ENCODE measurements at places on chromosomes 2 and 18.
A peak's percentile ranks its signal among the peaks of the same experiment; 100 is the strongest.

DNA sequence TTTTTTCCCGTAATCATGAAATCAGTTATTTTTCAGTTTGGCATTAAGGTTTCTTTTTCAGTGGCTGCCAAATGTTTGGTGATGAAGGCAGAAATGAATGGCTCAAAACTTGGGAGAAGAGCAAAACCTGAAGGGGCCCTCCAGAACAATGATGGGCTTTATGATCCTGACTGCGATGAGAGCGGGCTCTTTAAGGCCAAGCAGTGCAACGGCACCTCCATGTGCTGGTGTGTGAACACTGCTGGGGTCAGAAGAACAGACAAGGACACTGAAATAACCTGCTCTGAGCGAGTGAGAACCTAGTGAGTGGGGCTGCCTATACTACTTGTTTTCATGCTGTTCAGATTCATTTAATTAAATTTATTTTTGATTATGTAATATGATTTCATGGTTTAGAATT is 29.2 kb upstream of the MSH2 start:
- DNase-seq = no peak

- DNase-seq = no peak
Observed at GRCh38 chr18:6199777-6200176, 214.9 kb downstream of the L3MBTL4 start.

- no peak for DNase-seq
Observed at GRCh38 chr18:73688161-73688560, 459.5 kb downstream of the FBXO15 start.

- DNase-seq = no peak
Observed at GRCh38 chr18:21196426-21196825, 45.6 kb upstream of the GREB1L start.

GRCh38 chr2:222298001-222298310 is 842 bp downstream of the PAX3 start:
- no peak for DNase-seq

DNA sequence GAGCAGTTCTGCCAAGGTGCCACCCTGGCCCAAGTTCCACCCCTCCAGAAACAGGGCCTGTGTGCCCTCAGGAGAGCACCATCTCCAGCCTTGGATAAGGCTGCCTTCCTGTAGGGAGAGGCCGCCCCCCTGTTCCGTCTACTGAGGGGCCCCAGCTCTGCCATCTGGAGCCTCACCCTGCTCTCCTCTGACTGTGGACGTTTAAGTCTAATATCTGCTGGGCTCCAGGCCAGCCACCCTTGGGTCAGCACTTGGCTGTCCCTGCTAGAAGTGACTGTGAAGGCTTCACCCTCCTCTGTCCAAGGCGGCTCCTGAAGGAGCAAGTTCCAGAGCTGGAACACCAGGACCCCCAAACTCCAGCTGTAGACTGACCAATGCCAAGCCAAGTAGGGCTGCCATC is 26.3 kb downstream of the RHOB start:
- DNase-seq = no peak

DNA sequence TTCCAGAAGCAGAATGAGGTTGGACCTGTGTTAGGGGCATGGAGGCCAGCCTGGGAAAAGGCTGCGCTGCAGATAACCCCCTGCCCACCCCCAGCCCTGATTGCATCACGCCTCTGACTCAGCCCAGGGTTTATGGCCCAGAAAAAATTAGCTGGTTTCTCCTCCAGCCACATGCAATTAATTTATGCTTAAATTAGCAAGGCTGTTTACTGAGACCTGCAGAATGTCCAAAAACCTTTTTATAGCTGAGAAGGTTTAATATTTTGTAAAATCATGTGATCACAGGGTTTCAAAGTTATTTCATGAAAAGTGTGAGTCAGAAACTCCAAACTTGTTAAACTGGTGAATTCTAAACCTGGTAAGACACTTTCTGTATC is 123.1 kb upstream of the HDAC4 start:
- no peak for DNase-seq

DNA sequence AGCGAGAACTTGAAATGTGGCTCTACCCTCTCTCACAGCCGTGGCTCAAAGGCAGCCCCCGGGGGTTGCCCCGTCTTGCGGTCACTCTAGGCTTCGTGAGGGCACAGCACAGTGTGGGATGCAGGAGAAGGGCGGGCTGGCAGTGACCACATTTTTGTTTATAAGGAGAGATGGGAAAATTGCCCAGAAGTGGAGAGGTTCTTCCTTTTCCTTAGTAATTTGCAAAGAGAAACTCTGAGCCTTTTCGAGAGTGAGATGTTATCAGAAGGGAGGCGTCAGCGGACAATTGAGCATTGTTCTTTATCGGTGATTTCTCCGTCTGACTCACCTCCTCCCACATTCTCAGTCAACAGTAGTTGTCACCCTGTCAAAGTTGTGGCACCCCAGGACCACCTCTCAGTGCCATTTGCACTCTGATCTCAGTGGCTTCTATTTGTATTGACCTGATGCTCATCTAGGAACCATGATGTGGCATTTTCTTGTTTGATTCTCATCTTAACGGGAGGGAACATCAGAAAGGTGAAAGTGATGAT is 89.6 kb downstream of the ACAA2 start:
- no peak for DNase-seq

- no peak for DNase-seq
Observed at GRCh38 chr2:220422676-220423075, 795.2 kb downstream of the SLC4A3 start.

- DNase-seq = no peak
Observed at GRCh38 chr2:23526114-23526513, 141.1 kb downstream of the KLHL29 start.

- no peak for DNase-seq
Observed at GRCh38 chr2:99854236-99854852, 288.0 kb downstream of the AFF3 start.

DNA sequence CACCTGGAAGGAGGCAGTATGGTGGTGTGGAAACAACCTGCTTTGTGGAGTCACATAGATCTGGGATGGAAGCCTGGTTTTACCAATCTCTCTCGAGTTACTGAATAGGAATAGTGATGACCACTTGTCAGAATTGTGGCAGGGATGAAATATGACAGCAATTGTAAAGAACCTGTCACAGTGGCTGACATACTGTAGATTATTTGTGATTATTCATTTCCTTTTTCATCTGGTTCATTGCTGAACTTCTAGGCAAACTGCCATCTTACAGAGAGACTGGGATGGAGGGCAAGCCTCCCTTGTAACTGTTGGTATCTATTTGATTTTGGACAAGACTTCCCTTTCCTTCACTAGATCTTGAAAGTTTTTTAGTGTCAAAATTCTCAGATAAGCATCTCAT is 42.0 kb downstream of the FMNL2 start:
- DNase-seq = no peak

DNA sequence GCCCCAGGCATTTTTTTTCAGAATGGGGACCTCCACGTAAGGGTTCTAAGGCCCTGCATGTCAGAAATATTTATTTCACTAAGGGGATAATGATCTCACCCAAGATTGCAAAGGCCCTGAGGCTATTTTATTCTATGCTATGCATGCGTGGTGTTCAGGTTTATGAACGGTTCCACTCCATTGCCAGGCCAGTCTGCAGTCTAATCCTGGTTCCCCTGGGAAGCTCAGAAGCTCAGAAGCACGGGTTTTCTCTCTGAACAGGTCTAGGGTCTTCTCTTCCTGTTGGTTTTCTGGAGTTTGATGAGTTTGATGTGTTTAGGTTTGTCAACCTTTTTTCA is 256.4 kb upstream of the PXDN start:
- DNase-seq = no peak

DNA sequence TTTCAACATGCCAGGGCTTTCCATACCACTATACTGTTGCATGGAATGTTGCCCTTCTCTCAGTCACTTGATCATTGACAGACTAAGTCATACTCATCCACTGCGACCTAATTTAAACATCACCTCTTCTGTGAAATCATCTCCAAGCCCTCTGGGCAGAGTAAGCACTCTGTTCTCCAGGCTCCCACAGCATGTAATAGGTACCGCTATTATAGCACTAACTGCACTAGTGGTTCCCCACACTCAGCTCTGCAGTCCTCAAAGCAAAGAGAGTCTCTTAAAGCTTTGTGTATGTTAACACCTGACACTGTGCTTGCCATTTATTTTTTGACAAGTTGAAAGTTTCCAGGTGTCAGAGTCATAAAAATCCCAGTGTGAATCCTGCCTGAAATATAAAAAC is 947.2 kb downstream of the ERBB4 start:
- DNase-seq = no peak

GRCh38 chr2:8485736-8486135 is 196.1 kb upstream of the ID2 start:
- no peak for DNase-seq

GRCh38 chr2:44107086-44107740 is 61.5 kb upstream of the PPM1B start:
- no peak for DNase-seq

DNA sequence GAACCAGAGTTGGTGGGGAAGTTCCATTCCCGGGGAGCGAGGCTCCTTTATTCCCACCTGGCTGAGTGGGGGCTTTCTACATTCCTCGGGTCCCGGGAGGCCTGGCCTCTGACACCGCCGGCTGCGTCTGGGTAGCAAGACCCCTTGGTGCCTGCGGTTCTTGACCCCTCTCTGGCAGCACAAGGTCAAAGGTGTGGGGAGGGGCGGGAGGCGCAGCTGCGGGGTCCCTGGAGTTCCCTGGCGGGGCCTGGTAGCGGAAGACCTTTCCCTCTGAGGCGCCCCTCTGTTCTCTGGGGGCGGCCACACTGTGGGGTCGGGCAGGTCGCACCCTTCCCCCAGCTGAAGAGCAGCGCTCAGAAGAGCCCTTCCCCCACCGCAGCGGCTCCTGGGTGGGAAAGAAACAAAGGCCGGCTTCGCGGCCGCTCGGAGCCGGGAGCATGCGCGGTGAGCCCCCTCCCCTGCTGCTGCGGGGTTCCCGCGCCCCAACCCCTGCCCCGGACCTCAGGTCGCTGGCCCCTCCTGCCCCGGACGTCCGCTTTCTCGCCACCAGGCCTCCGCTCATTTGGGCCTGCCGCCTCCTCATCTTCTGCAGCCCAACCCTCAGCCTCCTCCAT is 146.3 kb downstream of the ANKRD44 start:
- DNase-seq = no peak

GRCh38 chr2:22879009-22879863 is 505.7 kb upstream of the KLHL29 start:
- no peak for DNase-seq

DNA sequence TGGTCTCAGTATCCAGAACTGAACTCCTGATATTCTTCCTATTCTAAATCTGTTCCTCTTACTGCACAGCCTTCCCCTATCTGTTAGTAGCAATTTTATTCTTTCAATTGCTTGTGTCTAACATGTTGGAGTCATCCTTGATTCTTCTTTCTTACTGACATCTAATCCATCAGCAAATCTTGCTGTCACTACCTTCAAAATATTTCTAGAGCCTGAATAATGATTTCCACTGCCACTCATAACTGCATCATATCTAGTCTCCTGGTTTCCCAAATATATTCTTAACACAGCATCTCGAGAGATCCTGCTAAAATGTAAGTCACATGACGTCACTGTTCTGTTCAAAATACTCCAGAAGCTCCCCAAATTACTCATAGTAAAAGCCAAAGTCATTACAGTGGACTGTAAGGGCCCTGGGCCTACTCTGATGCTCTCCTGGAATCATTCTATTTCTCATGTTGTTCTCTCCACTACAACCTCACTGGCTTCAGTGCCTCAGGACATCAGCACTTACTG is 95.2 kb downstream of the THSD7B start:
- no peak for DNase-seq

DNA sequence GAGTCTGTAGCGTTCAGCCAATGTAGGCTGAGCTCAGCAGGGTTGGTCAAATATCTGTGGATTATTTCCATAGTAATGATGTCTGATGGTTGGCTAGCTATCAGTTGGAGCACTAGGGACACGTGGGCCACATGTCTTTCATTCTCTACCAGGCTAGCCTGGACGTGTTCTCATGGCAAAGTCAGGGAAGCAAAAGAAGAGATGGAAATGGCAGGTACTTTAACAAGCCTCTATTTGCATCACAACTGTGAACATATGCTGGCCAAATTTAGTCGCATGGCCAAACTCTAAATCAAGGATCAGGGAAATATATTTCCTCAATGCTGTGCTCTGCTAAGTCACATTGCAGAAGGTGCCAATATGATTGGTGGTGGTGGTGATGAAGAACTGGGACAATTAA is 371.6 kb upstream of the CHST9 start:
- no peak for DNase-seq

GRCh38 chr2:9538000-9538507 is 17.6 kb downstream of the ADAM17 start:
- DNase-seq = peak; percentile 32

DNA sequence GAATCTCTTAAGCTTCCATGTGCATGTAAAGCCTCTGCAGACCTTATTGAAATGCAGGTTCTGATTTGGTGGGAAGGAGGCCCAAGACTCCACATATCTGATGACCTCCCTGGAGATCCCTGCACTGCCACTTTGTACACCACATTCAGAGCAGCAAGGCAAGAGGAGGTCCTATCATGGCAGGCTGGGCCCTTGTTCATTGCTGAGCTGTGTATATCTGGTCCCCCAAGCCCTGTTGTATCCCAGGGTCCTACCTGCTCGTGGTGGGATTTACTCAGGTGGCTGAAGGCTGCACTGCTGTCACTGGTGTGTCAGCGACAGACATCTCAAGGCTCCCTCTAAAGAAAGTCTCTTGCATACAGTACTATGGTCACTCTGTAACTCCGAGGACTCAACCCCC is 114.2 kb downstream of the ST6GAL2 start:
- DNase-seq = no peak

DNA sequence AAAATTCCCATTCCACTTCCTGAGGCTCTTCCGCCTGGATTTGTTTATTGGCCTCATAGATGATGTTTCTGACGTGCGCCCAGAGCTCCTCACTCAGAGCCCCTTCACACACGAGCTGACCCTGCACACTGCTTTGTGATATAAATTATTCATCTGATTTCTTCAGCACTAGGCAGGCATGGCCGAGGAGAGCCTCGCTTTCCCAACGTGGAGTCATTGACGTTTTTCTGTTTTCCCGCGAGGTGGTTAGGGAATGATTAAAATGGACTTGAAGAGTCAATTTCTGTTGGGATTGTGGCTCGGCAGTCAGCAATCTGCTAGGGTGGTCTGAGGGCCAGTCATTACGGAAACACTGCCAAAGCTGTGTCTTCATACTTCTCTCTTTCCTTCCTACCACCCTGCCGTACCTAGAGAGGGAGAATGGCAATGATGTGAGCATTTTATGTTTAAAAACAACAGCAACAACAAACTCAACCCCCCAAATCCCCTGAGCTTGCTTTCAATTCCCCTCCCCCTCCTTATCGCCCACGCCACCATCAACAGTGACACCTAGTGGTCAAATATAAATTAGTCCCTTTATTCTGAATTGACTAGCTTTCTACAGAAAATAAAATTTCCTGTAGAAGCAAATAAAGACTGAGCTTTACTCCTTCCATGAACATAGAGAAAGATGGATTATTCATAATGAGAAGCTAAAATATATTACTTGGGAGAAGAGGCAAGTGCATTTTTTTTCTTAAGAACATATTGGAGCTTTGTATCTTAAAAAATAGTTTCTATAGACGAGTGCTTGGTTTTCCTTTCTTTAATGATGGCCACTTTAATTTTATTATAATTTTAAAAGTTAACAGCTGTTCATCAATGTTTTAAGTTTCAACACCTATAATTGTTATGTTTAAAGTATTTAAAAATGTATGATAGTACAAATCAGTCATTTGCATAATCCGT is 285.1 kb downstream of the MTX2 start:
- DNase-seq = peak; percentile 31

Measured in foreskin fibroblast (primary cell).